ENCODE measurements at places on chromosomes 6 and 20.

DNA sequence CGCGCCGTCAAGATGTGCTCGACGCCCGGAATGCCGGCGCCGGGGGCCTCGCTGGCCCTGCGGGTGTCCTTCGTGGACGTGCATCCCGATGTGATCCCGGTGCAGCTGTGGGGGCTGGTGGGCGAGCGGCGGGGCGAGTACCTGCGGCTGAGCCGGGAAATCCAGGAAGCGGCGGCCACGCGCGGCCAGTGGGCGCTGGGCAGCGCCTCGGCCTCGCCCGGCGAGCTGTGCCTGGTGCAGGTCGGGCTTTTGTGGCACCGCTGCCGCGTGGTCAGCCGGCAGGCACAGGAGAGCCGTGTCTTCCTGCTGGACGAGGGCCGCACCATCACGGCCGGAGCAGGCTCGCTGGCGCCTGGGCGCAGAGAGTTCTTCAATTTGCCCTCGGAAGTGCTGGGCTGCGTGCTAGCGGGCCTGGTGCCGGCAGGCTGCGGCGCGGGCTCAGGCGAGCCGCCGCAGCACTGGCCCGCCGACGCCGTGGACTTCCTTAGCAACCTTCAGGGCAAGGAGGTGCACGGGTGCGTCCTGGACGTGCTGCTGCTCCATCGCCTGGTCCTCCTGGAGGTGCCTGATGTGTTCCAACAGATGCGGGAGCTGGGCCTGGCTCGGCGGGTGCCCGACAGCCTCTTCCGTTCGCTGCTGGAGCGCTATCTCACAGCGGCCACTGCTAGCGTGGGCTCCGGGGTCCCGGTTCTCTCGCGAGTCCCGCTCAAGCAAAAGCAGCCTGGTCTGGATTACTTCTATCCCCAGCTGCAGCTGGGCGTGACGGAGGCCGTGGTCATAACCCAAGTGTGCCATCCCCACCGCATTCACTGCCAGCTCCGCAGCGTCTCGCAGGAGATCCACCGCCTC is 656 bp downstream of the TDRD6 start:
- DNase-seq, result no peak

DNA sequence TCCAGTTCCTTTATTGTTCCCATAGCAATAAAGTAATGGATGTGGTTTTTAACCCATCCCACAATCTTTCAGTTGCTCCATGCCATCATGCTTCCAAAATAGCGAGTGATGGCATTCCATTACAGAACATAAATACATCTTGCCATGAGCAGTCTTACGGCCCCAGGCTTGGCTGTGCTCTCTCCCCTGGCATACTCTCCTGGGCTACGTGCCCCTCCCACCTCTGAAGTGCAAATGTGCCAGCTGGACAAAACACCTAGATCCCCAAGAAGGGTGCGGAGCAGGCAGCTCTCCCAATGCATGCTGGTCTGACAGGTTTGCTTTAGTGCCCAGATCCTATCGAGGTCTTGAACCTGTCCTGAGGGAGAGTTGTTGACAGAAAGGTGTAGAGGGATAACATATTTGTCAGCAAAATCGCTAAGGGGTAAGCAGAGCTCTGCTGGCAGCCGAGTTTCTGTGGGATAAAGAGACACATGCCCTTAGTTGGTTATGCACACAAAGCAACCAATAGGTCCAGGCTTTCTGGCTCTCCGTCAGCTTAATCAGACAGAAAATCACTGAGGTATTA is 43.9 kb upstream of the PAX1 start:
- no peak for DNase-seq

DNA sequence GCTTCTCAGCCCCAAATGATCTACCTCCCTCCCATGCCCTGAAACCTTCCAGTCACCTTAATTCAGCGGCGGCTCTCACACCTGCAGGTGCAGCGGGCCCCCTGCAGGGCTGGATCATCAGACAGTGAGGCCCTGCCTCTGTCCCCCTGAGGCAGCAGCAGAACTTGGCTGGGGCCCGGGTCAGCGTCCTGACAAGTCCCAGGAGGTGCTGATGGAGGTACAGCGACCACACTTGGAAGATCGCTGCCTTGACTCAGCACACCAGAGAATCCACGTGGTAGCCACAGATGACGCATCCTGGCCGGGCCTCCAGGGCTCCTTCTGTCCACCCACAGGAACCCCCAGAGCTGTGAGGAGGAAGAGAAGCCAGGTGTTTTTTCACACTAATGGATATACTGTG is 116.4 kb upstream of the THBS2 start:
- DNase-seq, result no peak

DNA sequence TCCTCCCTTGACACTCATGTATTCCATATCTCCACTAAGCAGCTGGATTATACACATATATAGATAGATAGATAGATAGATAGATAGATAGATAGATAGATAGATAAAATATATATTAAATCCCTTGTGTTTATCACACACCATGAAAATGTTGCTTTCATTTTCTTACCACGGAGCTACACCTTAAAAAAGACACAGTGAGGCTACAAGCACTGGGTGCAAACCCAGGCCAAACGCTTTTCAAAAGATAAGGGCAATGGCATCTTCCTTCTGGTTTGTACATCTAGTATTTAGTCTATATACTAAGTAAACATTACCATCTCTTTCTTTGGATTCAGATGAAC is 377.1 kb downstream of the ESR1 start:
- no peak for DNase-seq

GRCh38 chr6:170025341-170025911 is 265.5 kb downstream of the DLL1 start:
- DNase-seq, result peak; percentile 97

GRCh38 chr6:87683890-87684289 is 18.1 kb downstream of the AKIRIN2 start:
- no peak for DNase-seq

GRCh38 chr6:41037107-41037900 is 1.7 kb downstream of the UNC5CL start:
- DNase-seq, result no peak

DNA sequence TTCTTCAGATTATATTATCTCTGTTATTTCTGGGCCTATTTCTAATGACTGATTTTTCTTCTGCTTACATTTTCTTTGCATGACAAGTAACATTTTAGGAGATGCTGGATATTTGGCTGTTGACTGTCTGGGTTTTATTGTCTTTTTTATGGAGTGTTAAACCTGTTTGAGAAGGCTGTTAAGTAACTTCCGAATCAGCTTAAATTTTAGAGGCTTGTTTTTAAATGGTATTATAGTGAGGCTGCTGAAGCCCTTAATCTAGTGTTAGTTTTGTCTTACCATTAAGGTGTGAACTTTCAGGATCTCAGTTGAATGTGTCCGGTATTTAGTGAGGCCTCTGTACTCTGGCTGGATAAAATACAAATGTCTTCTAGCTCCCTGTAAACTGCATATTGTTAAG is 109.8 kb downstream of the EYA4 start:
- no peak for DNase-seq

- DNase-seq, result no peak
These were observed 37.4 kb upstream of the GABRR1 start for GRCh38 chr6:89254569-89254968.

DNA sequence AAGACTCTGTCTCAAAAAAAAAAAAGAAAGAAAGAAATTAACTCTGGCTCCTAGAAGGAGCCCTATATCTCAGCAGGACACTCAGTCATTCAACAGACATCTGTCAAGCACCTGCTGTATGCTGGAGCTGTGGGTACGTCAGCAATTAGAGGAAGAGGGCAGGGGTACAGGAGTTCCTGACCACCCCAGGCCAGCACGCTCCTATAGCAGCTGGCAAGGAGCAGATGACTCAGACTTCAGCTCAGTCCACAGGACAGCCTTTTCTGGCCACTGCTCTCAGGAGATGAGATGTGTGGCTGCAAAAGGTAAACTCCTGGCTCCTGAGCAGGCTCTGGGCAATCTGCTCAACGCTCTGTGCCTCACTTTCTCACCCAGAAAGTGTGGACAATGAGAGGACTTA is 1.7 kb upstream of the RTEL1 start:
- no peak for DNase-seq

DNA sequence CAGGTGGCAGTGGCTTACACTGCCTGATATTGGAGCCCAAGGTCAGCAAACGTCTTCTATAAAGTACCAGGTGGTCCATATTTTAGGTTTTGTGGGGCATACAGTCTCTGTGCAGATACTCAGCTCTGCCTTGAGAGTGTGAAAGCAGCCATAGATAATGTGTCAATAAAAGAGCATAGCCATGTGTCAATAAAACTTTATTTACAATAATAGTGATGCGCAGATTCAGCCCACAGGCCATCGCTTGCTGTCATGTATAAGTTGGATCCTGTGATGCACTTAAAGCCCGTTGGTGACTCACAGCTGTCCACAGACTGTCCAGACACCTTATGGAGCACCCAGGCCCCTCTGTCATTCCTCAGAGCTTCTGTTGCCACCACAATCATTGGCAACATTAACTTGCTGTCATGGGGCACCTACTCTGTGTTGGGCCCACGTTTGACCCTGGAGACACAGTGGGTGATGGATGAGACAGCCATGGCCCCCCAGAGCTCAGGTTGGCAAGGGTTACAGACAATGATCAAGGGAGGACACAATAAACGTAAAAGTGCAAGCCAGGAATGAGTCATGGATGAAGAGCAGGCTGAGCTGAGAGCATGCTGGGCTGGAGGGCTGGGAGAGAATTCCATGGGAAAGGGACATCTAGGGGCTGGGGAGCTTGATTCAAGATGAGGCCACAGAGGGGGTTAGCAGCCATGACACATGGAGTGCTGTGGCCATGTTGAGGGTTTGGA is 173.6 kb downstream of the TAF4 start:
- DNase-seq, result no peak

DNA sequence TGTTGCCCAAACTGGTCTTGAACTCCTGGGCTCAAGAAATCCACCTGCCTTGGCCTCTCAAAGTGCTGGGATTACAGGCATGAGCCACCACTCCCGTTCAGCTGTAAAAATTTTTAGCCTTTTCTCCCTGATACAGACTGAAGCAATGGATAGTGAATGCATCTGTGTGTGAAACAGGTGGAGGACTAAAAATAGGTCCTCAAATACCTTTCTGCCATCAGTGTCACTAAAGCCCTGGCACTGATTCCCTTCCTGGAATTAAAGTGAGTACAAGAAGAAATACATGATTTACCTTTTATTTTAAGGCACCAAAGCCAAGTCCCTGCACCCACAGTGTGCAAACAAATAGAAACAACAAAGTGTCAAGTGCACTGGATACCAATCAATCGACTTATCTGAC is 25.1 kb downstream of the TULP4 start:
- no peak for DNase-seq

DNA sequence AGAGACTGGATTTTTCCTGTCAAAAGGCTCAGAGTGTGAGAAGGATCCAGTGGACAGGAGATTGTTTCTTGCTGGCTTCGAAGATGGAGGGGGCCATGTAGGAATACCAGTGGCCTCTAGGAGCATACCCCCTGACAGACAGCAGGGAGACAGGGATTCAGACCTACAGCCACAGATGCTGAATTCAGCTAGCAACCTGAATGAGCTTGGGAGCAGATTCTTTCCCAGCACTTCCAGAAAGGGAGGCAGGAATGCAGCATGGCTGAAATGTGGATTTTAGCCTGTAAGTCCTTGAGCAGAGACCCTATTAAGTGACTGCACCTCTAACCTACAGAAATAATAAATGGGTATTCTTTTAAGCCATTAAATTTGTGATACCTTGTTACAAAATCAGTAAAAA is 44.6 kb downstream of the STXBP5 start:
- no peak for DNase-seq

DNA sequence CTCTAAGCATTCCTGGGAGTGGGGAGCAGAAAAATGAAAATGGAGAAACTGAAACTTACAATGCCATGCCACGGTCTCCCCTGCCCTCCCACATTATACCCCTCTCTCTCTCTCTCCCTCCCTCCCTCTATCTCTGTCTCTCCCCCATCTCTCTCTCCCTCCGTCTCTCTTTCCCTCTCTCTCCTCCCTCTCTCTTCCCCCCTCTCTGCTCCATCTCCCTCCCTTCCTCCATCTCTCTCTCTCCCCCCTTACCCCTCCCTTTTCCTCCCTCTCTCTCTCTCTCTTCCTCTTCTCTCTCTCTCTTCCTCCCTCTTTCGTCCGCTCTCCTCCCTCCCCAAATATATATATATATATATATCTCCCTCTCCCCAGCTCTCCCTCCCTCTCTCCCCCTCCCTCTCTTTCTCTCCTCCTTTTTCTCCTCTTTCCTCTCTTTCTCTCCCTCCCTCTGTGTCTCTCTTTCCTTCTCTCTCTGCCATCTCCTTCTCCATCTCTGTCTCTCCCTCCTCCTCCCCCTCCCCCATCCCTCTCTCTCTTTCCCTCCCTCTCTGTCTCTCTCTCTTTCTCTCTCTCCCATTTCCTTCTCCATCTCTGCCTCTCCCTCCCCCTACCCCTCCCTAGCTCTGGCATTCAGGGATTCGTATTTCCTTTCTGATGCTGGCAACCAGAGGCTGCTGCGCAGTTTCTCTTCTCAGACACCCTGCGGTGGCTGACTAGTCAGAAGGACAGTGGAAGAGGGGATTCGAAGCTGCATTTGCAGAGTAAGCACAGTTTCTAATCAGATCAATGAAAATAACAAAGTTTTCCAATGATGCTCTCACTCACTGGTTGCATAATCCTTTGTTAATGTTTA is 13.9 kb upstream of the VAPB start:
- no peak for DNase-seq

DNA sequence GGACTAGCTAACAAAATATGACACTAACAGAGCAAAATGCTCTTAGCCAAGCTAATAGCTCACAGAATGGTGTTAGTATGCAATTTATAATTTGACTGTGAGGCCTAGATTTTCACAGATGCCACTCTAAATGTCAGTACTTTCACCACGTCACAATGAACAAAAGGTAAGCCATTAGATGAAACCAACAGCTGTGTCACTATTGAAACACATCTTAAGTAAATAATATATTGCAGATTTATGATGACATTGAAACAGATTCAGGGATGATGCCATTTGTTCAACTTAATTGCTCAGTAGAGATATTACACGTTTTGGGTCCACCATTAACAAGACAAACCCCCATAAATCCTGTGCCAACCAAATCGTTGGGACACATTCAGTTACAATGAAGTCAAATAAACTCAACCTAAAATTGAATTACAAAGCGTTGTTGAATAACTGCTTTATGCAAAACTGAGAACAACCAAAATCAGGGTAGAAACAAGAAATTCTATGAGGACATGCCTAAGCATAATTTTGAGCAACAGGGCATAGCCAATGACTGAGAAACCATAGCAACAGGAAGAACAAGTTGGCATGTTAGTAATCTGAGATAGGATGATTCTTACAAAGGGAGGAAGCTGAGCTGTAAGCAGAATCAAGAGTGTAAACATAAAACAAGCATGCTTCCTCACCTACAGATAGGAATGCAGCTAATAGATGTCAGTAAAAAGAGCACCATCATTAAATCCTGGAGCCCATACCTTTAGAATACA is 85.6 kb upstream of the KHDRBS2 start:
- DNase-seq, result peak; percentile 95

GRCh38 chr6:132107896-132108295 is 156.7 kb upstream of the CCN2 start:
- DNase-seq, result no peak
